ENCODE measurements at places on chromosomes 4 and X.

GRCh38 chrX:122866532-122866931 lies 317.5 kb upstream of the GRIA3 start:
- DNase-seq = no peak

DNA sequence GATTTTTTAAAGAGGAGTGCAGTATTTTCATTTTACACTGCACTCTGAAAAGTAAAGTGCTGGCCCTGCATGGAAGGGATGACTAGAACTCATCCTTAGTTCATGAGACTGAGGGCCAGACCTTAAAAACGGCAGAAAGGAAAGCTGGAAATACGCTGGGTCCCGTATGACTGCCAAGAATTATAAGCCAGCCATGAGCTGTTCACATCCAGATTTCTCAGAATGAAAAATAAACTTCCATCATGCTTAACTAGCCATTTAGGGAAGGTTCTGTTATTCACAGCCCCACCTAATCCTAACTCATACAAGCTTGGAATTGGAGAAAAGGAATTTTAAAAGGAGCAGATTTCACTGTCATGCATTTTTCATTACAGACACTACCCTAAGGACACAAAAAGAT lies 894.4 kb downstream of the FAT4 start:
- DNase-seq = no peak

- no peak for DNase-seq
Observed at GRCh38 chrX:7926501-7926900, 712 bp downstream of the PNPLA4 start.

- peak; percentile 64 for DNase-seq
Observed at GRCh38 chr4:155207534-155208257, 740 bp upstream of the NPY2R start.

DNA sequence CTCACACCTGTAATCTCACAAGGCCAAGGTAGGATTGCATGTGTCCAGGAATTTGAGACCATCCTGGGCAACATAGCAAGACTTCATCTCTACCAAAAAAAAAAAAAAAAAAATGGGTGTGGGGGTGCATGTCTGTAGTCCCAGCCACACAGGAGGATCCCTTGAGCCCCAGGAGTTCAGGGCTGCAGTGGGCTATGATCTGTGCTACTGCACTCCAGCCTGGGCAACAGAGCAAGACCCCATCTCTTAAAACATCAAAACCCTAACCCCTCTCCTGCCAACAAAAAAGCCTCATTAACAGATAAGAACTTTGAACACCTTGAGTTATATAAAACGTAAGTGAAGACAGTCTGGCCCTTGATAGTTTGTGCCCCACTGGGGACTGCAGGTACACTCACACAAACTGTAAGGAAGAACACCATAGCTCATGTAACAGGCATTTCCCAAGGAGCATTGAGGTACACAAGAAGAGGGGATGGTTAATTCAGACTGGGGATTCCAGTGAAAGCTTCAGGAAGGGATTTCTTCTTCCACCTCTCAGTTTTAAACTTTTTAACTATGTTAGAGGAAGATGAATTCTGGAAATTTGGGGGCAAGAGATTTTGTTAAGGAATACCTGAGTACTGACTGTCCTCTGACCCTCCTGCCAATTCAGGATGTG lies 34.7 kb downstream of the RBPJ start:
- DNase-seq = no peak

DNA sequence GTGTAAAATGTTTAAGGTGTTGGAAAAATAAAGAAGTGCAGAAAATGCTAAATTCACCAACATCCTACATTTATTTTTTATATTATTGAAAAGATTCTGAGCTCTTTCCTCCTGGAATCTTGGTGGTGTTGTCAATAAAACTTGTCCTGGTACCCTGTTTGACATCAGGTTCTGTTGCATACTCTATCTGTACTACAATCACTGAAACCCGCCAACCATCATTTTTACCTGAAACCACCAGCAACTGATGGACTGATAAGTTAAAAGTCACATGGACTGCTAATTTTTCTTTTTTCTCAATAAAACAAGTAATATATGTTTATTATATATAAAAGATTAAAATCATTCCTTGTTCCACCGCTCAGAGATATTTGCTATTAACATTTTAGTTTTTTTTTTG lies 23.4 kb downstream of the STAP1 start:
- no peak for DNase-seq

- DNase-seq = no peak
Observed at GRCh38 chr4:2860391-2861348, 17.0 kb downstream of the ADD1 start.

DNA sequence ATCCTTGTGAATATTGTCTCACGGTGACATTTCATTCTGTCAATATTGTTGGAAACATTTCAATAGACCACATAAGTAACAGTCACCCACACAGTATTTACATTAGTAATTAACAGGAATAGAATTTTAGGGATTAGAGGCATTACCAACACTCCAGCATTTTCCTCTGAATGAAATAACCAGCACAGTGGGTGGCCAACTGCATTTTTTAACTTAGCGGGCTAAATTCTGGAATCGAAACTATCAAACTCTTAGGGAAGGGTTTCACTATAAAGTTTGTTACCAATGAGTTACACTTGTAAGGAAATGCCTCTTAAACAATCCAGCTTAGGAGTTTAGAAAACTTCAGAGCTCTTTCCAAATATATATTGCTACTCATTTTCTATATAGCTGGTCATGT lies 403.0 kb downstream of the ADGRL3 start:
- no peak for DNase-seq

DNA sequence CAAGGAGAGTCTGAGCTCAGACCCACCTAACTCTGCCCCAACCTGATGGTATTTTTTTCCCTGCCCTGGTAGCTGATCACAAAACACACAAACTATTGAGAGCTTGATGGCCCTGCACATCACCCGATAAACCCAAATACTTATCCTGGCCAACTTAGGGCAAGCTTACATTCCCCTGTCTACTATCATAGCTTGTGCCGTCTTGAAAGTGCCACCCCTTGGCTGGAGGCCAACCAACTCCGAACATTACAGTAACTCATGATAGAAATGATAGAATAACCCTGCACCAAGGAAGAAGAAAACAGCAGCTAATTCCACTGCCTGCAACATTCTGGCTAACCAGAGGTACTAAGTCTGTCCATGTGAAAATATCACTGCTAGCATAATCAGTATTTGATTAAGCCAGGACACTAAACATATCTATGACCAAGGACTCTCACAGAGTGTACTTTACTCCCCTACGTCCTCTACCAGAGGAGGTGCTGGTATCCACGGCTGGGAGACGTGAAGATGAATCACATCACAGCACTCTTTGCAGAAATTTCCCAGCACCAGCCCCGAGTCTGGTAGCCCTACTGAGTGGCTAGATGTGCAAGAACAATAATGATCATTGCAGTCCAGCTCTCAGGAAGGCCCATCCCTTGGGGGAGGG lies 8.9 kb downstream of the STBD1 start:
- DNase-seq = no peak

DNA sequence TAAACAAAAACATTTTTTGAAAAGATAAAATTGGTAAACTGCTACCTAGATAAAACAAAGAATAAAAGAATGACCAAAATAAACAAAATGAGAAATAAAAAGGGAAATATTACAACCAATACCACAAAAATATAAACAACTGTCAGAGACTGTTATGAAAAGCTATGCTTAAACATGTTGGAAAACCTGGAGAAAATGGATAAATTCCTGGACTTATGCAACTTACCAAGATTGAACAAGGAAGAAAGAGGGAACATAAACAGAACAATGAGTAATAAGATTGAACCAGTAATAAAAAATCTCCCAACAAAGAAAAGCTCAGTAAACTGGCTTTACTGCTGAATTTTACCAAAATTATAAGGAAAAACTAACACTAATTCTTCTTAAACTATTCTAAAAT lies 518.7 kb downstream of the GRXCR1 start:
- DNase-seq = no peak

DNA sequence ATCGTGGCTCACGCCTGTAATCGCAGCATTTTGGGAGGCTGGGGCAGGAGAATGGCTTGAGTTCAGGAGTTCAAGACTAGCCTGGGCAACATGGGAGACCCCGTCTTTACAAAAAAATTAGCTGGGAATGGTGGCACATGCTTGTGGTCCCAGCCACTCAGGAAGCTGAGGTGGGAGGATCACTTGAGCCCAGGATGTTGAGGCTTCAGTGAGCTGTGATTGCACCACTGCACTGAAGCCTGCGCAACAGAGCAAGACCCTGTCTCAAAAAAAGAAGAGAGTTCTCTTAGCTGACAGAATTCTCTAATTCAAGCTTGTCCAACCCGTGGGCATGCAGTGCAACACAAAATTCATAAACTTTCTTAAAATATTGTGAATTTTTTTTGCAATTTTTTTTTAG lies 95.6 kb upstream of the CBR4 start:
- DNase-seq = no peak

GRCh38 chr4:118350961-118351360 lies 1.8 kb downstream of the PRSS12 start:
- DNase-seq = no peak

DNA sequence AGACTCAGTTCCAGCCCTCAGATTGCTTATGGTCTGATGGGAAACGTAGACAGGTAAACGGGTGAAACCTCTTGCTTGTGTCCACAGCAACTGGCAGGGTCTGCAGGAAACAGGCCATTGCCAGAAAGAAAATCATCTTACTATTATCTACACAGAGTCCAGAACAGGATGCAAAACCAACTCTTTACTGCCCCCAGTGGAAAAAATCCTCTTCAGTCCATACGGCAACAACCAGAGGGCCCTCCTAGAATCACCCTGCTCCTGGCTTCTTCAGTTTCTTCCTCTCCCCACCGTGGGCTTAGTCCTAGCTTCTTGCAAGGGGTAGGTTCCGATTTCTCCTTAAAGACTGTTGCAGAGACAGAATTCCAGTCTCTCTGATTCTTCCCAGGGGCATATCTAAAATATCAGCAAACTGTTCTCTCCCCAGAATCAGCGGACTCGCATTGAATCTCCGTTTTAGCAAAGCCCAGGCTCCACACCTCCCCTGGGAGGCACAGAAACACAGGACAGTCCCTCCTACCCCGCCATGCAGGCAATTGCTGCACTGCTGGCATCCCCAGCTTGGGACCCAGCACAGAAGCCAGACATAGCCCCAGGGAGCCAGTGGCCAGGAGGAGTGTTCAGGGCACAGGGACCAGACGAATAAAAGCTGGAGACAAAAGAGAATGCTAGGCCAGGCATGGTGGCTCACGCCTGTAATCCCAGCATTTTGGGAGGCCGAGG lies 41.0 kb upstream of the SH3RF1 start:
- DNase-seq = peak; percentile 51

DNA sequence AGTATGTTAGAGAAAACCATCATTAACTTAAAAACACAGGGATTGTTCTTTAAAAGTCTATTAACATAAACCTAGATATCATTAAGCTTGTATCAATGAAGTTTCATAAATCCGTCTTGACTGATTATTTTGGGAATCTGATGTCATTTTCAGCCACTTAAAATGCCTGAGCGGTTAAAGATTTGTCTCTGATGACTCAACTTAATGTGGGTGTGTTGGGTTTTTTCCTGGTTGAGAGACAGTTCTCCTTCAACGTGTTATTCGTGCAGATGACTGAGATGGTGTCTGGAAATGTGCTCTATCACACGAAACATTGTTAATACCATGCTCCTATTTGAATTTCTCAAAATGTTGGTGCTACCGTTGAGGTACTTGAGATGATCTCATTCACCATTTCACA lies 227.3 kb upstream of the TENM3 start:
- DNase-seq = no peak

- DNase-seq = no peak
Observed at GRCh38 chrX:13412208-13412600, 92.4 kb upstream of the ATXN3L start.

DNA sequence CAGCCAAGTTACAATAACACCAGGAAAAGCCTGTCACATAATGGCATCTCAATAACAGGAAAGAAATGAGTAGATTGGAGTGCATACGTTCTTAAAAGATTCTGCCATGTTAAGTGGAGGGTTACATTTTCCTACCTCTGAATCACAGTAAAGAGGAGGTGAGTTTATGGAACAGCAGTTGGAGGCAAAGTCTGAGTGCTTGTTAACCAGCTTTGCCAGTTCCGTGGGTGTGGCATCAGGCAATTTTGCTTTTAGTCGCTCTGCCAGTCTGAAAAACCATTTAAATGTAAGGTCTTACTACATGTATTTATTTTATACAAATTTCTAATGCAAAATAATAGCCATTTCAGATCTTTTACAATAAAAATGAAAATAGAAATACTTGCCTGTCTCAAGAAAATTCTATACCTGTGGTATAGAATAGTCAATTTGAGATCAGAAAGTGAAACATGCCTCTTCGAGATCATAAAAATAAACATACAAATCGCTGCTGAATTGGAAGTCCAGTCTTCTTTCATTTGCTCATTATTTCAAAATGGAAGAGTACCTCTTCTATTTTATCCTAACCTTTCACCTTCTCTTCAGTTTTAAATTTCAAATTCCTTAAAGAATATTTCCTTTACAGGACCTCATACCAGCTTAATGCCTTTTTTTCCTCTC lies 31.4 kb downstream of the GC start:
- no peak for DNase-seq

GRCh38 chr4:40038977-40039376 lies 17.7 kb upstream of the N4BP2 start:
- no peak for DNase-seq

DNA sequence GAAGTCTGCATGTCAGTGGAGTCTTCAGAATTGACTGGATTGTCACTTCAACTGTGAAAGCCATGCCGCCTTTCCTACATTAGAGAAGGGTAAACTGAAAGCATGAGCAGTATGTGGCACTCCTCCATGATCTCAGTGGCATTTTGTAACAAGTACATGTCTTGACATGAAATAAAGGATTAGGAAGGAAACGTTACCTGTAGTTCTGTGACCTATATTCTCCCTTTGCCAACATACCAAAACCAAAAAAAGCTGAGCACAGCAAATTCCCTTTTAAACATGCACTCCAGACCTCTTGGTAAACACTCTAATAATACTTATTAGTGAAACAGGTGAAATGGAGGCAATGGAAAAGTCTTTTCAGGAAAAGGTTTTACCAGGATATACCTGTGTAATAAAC lies 344.2 kb downstream of the GRIA2 start:
- peak; percentile 22 for DNase-seq

GRCh38 chr4:185256446-185256845 lies 47.0 kb downstream of the SNX25 start:
- no peak for DNase-seq

DNA sequence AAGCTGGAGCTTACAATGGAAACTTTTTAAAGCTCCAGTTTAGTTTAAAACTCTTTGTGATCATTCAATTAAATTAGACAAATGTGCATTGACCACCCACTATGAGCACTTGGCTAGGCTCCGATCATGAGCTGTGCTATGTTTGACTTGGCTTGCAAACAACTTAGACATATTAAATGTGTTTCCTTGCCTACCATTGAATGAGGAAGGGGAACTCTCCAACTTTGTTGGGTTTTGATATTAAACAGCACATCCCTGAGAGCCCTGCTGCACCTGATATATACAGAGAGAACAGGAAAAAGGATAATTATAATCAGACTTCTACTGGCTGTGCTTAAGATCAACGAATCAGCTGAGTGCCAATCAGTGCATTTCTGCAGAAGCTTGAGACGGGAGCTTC lies 71.4 kb upstream of the ADGRL3 start:
- DNase-seq = no peak

DNA sequence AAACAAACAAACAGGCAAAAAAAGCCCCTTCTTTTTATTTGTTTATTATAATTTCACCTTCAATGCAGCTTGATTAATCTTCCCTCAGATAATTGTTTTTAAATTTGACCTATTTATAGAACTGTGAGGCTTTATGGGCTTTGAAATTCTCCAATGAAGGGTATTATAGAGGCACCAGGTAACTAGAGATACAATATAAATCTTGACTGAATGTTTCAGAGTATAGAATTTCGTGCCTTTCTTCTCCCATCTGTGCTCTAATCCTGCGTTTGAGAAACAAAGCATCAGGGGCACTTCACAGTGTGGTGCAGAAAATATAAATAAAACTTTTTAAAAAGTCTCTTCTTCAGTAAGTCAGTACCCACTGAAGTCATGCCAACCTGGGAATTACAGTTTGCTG lies 120.9 kb downstream of the ANKRD50 start:
- no peak for DNase-seq
